ENCODE measurements at places on chromosomes 7 and 10.

GRCh38 chr10:110042181-110042580 is 34.4 kb downstream of the ADD3 start:
- DNase-seq: no peak

GRCh38 chr10:43120116-43120928 is 17.9 kb upstream of the CSGALNACT2 start:
- DNase-seq: no peak

DNA sequence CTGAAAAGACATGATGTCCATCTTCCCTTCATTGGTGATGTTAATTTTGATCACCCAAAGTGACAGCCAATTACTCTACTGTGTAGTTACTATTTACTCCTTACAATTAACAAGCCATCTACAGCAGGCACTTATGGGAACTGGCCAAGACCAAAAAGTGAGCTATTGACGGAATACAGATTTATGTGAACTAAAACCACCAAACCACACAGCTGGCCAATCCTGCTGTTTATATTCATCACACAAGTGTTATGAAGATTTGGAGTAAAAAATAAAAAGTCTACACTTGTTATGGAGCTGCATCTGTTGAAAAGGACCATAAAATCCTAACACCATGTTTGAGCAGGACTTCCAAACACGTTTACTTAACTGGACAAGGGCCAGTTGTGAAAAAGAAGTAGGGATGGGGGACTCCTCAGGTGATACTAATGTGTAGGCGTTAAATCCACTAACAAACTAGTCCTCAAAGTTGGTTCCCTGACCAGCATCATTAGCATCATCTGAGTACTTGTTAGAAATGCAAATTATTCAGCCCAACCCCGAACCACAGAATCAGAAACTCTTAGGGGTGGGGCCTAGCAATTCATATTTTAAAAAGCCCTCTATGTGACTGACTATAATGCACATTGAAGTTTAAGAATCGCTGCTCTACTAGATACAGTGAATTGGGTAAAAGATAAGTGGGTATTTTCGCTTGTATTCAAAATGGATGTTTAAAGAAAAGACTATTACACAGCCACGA is 11.6 kb downstream of the MCMBP start:
- no peak for DNase-seq

DNA sequence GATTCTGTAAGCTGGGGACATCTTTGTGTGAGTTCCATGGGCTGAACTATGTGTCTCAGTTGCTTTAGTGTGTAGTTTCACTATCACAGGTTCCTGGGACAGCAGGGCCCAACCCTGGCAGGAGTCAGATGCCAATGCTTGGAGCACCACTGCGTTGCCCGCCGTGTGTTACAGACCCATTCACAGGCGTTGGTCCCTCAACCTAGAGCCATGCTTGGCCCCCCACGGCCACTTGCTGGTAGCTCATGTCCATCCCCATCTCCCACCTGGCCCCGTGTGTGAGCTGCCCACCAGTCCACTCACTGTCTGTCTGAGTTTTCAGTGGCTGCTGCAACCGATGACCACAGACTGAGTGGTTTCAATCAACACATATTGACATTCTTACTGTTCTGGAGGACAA is 546.9 kb downstream of the TCERG1L start:
- no peak for DNase-seq

- DNase-seq: no peak
Observed at GRCh38 chr10:21499701-21500577, 25.5 kb downstream of the SKIDA1 start.

GRCh38 chr10:91824076-91824475 is 25.9 kb downstream of the TNKS2 start:
- DNase-seq: no peak

- DNase-seq: no peak
Observed at GRCh38 chr7:106604303-106604924, 56.5 kb downstream of the CCDC71L start.

DNA sequence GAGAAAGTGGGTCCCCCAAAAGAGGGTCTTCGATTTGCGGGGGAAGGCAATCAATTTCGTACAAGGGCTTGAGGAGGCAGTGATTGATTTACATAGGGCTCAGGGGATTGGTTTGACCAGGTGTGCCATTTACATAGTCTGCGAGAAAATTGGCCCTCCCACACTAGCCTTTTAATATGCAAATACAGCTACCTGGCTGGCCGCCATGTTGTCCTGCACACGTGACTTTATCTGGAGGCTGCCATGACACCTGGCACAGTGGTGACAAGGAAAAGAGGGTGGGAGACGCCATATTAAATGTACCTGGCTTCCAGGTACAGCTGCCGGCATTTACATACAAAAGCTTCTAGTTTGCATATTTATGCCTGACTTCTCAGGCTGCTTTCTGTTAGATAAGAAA is 1577.2 kb upstream of the LRRTM3 start:
- no peak for DNase-seq

DNA sequence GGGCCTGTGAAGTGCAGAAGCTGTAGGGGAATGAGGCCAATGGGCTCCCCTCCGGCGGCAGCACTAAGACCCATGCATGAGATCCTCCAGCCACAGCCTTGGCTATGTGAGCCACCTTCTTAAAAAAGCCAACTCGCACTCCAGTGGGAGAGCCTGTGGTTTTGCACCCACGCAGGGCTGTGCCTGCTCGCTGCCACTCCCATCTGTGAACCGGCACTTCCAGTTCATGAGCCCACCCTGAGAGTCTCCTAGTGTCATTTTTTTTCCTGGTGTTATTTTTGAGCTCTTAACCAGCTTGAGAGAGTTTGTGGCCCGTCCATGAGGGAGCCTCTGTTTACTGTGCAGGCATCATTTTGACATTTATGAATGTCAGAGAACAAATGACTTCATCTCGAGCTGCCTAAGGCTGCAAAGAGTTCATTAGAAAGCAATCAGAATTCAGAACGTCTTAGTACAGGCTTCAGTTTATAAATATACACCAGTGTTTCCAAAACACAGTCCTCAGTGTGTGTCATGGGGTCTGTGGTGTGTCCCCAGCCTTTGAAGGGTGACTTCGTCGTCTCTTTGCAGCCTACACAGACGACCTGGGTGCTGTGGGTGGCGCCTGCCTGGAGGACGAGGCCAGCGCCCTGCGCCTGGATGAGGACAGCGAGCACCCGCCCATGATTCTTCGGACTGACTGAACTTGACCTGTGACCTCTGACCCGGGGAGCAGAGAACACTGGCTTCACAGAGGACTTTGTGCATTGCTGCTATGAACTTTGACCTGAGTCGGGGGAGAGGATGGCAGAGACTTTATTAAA is 40.4 kb downstream of the WIPI2 start:
- DNase-seq: no peak

DNA sequence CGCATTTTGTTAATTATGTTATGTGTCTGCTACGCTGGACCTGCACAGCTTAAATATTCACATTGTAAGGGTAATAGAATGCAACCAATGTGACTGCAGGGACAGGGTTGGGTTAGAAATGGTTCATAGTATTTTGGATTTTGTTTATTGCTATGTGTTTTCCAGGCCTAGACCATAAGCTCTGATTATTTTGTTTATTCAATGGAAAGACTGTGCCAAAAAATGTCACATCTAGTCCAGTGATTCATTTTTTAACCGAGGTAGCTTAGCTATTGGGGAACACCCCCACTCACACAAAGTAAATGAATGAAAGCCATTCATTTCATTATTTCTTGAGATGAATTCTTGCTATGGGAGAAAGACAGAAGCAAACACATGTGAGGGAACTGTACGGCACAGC is 516.5 kb upstream of the ANKRD30A start:
- DNase-seq: no peak

DNA sequence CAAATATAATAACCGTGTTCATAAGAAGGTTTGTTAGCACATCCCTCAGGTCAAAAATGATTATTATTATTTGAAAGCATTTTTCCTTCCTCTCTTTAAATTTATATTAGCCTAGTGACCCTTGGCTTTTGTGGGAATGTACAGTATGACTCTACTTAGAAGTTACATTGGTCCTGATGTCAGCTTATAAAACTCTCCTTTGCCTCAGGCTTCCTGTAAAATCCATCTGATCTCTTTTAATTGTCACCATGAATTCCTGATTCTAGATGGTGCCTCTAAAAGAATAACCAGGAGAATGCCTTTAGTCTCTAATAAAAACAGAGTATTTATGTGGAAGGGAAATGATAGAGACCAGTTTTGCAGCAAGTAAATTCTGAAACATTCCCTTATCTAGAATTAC is 1134.4 kb downstream of the XPNPEP1 start:
- DNase-seq: no peak

GRCh38 chr10:98519841-98520240 is 73.1 kb upstream of the HPS1 start:
- no peak for DNase-seq

- DNase-seq: no peak
Observed at GRCh38 chr7:28088032-28088431, 92.6 kb downstream of the JAZF1 start.

DNA sequence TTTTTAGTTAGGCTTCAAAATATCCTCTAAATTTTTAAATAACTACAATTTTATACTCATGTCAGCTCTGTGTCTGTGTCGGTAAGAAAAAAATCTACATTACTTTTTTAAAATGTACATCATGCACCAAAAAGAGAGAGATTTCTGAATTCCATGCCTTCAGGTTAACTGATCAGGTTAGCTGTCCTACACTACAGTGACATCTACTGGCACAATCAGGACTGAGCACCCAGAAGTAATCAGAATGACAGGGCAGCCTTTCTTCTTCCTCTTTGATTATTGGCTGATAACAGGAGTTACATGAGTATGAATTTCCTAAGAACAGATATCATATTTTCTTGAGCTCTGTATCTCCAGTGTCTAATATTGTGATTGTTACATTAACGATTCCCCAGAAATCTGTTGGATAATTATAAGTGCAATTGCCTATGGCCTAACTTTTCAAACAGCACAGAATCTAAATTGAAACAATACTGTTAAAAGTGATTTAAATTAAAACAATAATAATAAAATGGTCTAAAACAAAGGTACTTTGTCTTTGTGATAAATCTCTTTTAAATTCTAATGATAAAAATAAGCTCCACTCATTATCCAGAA is 41.8 kb upstream of the HYCC1 start:
- DNase-seq: no peak

DNA sequence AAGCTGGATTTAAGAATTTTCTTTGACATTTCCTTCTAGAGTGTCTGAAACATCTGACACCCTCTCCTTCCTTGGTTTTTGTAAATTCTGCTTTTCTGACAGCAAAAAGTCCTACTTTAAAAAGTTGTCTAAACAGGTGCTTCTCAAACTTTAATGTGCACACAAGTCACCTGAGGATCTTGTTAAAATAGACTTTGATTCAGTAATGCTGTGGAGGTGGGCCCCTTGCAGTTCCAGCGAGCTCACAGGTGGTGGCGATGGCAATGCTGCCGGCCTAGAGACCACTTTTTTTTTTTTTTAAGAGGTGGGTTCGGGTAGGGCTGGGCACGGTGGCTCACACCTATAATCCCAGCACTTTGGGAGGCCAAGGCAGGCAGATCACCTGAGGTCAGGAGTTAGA is 77.1 kb downstream of the ABCC2 start:
- no peak for DNase-seq

- DNase-seq: no peak
Observed at GRCh38 chr10:14876764-14877163, 1.9 kb upstream of the SUV39H2 start.

- DNase-seq: no peak
Observed at GRCh38 chr7:101804967-101805366, 12.5 kb upstream of the CUX1 start.

GRCh38 chr10:75682649-75683557 is 251.5 kb downstream of the LRMDA start:
- no peak for DNase-seq

DNA sequence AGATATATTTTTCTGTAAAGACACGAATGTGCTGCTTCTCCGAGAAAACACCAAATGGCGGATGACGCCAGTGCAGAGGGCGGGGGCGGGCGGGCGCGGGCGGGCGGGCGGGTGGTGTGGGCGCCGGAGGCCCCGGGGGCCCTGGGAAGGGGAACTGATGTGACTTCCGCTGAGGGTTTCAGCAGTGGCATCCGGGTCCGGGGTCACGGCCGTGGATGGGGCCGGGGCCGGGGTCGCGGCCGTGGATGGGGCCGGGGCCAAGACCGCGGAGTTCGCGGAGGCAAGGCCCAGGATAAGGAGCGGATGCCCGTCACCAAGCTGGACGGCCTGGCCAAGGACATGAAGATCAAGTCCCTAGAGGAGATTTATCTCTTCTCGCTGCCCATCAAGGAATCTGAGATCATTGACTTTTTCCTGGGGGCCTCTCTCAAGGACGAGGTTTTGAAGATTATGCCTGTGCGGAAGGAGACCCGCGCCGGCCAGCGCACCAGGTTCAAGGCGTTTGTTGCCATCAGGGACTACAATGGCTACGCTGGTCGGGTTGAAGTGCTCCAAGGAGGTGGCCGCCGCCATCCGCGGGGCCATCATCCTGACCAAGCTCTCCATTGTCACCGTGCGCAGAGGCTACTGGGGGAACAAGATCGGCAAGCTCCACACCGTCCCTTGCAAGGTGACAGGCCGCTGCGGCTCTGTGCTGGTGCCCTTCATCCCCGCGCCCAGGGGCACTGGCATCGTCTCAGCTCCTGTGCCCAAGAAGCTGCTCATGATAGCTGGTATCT is 20.3 kb upstream of the IGF2BP3 start:
- DNase-seq: no peak

DNA sequence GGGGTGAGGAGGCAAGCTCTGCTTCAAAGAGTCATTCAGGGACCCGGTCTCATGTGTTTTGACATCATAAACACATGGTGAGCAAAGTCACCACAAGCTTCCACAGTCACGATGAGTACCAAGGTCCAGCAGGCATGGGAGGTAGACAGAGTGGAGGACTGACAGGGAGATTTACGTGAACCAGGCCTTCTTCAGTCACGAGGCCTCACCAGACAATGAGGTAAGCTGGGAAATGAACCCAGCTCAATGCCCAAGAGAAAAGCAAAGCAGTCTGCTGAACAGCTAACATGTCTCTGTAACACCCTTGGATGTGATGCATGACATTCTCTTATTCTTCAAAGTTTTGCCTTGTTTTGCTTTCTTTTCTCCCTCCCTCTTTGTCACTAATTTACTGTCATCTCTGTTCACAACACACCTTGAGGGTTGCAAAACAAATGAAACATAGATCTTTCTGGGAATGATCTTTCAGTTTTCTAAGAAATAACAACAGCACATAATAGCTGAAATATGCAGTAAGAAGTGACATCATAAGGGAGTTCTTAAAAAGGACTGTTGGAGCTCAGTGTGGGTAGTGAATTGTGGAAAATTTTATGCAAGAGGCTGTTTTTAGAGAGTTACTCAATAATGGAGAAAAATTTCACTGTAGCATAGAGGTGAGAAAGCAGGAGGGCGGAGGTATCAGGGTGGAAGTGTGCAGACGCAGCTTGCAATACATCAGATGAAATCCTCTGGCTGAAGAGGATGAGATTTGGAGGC is 9.0 kb downstream of the PPP1R17 start:
- DNase-seq: no peak

GRCh38 chr7:7739204-7740036 is 21.0 kb upstream of the RPA3 start:
- no peak for DNase-seq
